ENCODE measurements at places on chromosomes 6 and 20. TPM values are rescaled to one million over a fixed set of nuclear protein-coding genes. Genes with fewer than 3 reads are reported as not detected.

The XKR7 gene
- total RNA-seq: not detected

DNA sequence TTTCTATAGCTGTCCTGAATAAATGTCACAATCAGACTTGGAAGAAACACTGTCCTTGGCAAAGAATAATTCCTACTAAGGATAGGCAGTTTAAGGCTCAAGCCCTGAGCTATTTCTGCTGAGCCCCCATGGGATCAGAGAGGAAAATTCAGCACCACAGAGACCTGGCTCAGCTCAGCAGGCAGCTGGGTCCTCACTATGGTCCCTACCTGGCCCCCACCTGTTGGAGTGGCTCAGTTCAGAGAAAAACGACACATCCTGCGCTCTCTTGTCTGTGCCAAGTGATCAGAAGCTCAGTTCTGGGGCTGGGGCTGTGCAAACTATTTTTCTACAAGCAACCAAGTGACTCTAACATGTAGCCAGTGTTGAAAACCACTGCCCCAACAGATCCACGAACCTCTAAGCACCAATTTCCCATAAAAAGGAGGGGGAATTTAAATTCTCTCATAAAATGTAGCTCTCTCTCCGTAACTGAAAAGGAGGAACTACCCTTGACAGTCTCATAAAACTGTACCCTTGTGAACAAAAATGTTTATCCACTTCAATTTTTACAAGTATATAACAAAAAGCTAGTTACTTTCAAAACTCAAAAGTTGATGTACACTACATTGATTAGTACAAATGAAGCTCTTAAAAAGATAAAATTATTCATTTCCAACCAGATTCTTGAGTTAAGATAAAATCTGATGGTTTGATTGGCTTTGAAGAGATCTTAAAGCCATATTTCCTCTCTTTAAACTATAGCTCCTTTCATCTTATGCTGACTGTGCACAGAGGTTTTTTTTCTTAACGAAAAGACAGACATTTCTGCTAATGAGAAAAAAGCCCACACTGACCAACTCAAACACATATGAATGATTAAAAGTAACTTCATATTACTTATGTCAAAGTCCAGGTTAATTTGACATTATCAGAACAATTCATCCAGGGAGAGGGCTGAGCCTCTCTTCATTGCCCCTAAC, 52.0 kb downstream of the KIF13A start:
- DNase-seq: no peak

DNA sequence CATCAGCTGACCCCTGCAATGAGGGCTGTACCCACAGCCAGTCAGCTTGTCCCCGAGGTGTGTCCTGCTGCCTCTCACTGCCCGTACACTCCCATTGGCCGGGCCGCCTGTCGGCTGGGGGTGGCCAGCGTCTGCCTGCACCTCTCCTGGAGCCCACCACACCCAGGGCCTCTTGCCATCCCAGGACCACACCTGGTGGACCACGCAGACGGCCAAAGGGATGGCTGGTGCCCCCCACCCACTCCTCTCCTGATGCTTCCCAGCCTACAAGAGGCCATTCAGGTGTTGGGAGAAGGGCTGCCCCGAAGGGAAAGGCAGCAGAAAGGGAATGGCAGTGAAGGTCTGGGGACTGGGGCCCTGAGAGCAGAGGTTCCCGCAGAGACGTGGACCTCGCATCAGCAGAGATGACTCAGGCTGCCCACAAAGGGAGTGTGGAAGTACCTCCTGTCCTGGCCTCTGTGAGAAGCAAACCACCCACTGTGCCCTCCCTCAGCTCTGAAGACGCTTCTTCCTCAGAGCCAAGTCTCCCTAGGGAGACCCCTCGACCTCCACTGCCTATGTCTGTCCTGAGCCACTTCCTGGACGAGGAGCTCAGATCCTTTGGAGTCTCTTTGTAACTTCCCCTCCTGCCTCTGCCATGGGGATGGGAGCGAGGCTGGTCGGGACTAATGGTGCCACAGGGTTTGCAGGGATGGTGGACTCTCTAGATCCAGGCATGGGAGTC, 60.9 kb downstream of the PYGB start:
- peak; percentile 30 for DNase-seq

DNA sequence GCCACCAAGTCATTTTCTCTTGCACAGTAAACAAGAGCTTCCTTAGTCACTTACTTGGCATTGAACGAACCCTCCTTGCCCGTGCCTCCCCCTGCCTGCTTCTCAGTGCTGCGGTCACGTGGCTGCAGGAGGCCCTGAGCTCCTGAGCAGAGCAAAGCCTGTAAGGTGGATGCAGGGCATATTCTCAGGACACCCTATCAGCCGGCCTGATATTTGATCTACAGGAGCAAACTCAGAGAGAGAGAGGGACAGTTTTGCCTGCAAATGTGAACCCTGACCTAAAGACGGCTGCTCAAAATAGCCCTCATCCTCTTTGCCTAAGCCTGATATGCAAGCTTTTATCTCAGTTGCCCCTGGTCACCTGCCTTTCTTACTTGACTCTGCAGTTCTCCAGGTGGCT, 93.0 kb upstream of the POPDC3 start:
- DNase-seq: no peak

GRCh38 chr6:45626087-45626891, 248.6 kb upstream of the SUPT3H start:
- peak; percentile 65 for DNase-seq

- DNase-seq: no peak
Observed at GRCh38 chr6:14020551-14020950, 95.8 kb downstream of the RNF182 start.

The GATA5 gene
- total RNA-seq: not detected

DNA sequence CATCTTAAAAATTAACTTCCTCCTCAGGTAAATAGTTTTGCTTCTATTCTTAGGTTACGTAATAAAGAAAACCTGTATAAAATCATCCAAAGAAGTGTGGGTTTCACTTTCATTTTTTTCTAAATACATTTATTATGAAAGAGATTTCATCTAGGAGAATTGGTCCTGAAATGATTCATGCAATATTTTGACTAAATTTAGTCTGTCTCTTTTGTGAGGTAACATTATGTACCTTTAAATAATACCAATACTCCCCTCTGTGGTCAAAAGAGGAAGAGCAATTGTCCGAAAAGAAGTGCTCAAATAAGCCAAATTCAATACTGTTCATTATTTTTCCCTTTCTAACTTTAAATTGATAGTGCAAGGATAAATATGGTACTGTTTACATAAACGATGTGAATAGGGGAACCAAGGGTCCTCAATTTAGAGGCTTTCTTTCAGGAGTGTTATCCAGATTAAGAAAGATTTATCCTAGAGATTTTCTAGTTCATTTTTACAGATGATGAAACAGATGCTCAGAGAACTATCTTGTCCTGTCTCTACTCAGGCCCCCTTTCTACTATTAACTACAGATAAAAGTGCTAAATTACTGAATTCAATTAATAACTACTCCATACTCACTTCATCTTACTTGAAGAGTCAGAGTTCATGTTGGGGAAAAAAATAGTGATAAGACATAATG, 26.2 kb downstream of the CYP39A1 start:
- no peak for DNase-seq

The HDGFL1 gene
- total RNA-seq: not detected

The UBE2C gene
- total RNA-seq: 192 TPM

The CAGE1 gene
- total RNA-seq: 0.22 TPM

DNA sequence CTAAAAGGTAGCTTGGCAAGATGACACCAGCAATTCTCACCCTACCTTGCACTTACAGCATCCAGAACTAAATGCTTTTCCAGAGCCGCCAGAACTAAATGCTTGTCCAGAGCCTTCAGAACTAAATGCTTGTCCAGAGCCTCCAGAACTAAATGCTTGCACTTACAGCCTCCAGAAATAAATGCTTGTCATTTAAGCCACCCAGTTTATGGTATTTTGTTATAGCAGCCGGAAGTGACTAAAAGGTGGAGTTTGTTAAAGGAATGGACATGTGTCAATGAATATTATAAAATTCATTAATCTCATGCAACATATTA, 133.5 kb downstream of the GPX5 start:
- DNase-seq: no peak
